ENCODE measurements at places on chromosomes 11 and 22.

- DNase-seq: no peak
Measured at GRCh38 chr11:46278387-46279125, 1.1 kb downstream of the CREB3L1 start.

GRCh38 chr11:3160252-3161031, 4.7 kb downstream of the OSBPL5 start:
- DNase-seq: peak; percentile 93

DNA sequence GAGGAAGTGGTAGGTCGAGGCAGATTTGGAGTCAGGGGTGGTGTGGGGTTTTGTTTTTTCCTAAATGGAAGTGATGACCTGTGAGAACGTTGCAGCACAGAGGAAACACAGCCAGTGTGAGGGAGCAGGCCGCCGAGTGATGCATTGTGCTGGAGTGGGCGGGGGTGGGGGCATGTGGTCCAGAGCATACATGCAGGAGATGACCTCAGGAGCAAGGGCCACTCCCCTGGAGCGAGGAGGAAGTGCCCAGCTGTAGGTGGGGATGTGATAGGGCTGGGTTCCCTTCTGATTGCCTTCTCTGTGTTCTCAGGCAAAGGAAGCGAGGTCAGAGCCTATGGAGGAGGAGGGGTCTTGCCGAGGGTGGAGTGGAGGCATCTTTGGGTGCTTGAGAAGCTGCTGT, 81.4 kb downstream of the PPP6R3 start:
- no peak for DNase-seq

DNA sequence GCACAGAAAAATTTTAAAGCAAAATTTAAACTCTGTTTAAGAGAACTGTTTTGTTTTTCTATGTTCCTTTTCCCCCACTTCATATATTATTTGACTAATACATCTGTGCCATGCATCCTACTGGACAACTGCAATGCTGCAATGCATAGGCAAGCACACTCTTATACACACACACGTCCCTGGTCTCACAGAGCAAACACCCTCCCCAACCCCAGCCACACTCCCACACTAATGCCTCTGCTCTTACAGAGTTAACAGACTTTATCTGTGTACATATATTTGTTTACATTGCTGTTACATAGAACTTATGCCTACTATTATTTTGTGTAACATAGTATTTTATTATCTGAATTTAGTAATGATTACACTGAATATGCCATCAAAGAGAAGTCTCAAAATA, 25.5 kb upstream of the CTSC start:
- no peak for DNase-seq

DNA sequence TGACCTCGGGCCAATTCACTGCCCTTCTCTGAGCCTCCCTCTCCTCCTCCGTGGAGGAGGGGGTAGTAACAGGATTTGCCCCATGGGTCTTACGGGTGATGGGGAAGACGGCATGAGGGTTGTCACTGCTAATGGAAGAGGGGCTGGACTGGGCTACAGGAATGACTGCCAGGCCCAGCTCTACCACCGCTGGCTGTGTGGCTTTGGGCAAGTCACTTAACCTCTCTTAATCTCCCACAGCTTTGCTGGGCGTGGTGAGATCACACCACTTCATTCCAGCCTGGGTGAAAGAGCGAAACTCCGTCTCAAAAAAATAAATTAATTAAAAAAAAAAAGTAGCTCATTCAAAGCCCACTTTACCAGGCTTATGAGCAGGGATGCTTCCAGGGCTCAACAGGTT, 2.8 kb downstream of the SYT12 start:
- no peak for DNase-seq

- DNase-seq: peak; percentile 28
Measured at GRCh38 chr11:27718346-27718862, 18.1 kb upstream of the BDNF start.

- no peak for DNase-seq
Measured at GRCh38 chr11:95715777-95716241, 73.8 kb downstream of the FAM76B start.

- no peak for DNase-seq
Measured at GRCh38 chr11:108558222-108558621, 35.3 kb downstream of the EXPH5 start.

DNA sequence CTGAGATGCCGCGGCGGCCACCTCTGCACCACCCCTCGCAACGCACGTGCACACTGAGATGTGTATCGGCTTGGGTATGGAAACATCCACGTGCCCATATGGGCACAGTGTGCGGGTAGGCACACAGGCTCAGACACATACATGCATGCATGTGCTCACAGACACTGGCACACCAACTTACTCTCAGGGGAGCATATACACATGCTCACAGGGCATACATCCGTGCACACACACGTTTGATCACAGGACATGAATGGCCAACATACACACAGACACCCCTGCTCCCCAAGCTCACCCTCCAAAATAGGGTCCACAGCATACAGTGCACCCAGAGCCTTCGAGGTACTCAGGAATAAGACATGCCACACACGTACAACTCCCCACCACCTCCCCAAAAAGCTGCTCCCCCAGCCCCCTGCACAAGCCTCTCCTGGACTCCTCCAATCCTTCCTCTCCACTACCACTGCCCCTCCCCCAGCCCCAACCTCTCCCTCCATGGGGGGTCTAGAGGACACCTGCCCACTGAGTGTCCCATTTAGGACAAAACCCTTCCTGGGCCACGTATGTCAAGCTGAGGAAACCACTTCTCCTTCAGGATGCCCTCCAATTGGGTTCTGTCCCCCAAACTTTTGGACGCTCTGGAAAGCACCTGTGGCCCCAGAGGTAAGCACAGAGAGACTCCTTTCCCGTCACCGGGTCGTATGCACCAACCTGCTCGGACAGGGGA, 53.1 kb downstream of the SLC22A12 start:
- DNase-seq: no peak

- DNase-seq: peak; percentile 48
Measured at GRCh38 chr11:117096201-117096991, 1.8 kb downstream of the SIK3 start.

- DNase-seq: no peak
Measured at GRCh38 chr11:120332822-120333716, 3.1 kb upstream of the ARHGEF12 start.

GRCh38 chr11:78365381-78365792, 52.2 kb downstream of the GAB2 start:
- no peak for DNase-seq

DNA sequence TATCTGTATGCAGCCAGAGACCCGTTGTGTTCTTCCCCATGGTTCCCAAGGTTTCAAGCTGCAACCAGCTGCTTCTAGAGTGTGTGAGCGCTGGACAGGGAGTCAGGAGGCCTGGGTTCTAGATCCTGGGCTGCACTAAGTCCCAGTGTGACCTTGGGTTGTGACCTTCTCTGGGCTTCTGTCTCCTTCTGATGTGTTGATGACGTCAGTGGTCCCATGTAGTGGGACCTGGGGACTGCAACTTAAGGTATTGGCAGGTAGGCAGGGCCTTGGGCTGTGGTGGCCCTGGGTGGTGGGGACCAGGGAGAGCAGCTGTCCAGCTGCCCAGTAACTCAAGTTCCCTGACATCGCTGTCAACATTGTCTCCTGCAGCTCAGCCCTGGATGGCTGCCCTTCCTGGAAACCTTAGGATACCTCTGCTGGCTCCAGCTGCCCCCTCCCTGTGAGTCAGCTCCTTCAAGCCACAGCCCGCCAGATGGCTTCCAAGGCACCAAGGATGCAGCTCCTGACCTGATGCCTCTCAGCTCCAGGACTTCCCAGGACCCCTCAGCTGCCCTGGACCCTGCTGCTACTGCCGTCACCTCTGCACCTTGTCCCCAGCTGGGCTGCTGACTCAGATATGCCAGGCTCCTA, 1.3 kb upstream of the PVALB start:
- DNase-seq: peak; percentile 61

- no peak for DNase-seq
Measured at GRCh38 chr22:49900441-49901230, 17.6 kb downstream of the ALG12 start.

GRCh38 chr11:61602775-61603569, 22.1 kb upstream of the SYT7 start:
- DNase-seq: no peak

DNA sequence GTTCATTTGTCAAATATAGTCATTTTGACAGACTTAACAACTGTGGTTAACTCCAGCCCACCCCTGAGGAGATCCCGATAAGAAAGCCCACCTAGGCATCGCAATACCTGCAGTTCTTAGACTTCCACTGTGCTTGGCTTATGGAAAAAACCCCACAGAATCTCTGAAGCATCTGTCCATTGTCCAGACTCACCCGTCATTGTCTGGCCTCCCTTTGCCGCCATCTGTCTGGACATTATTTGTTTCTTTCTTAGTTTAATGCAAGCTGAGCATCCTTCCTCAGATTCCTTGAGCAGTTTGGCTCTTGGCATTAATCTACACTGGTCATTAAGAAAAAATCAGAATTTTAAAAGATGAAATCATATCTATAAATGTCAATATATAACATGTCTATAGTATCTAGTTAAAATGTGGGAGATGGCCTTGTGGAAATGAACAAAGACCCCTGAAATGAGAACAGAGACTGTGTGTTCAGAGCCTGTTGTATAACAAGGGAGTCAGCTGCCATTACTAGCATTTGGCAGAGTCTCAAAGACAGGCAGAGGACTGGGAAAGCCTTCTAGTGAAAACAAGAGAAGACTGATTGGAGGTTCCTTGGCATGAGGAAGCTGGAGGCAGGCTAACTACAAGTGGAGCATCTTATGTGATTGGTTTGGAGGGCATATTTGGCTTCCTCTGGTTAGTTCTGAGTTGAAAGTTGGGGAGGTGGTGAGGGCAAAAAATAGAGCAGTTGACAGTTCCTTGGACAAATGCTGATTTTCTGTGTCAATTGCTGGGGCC, 80.4 kb downstream of the SPON1 start:
- no peak for DNase-seq

DNA sequence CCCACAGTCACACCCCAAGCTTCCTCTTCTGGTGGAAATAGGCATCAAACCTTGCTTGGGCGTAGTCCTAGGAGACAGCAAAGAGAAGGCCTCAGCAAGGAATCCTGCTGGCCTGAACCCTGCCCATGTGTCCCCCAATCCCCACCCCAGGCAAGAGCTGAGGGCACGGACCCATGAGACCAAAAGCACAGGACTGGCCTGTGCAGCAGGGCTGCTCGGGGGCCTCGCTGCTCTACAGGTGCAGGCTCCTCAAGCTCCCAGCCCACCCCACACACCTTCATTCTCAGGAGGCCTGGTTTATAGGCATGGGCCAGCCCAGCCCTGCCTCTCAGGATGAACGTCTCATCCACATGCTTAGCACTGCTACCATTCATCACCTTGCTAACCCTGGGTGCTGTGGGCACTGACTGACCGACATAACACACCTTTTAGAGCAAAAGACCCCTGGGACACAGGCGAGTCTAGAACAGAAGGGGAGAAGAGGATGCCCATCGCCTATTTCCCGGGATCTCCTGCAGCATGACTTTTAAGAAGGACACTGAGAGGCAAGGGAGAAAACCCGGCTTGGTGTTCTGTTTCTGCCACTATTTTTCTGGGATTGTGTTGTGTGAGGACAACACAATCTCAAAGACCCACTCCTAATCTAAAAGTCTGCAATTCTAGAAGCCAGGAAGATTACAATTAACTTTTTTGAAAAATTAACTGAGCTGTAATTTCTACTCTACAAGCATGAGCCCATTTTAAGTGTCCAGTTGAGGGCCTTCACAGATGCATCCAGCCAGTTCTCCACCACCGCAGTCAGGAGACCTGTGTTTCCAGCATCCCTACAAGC, 15.4 kb downstream of the TCIRG1 start:
- DNase-seq: no peak

GRCh38 chr11:129425214-129425613, 49.6 kb downstream of the BARX2 start:
- DNase-seq: no peak

DNA sequence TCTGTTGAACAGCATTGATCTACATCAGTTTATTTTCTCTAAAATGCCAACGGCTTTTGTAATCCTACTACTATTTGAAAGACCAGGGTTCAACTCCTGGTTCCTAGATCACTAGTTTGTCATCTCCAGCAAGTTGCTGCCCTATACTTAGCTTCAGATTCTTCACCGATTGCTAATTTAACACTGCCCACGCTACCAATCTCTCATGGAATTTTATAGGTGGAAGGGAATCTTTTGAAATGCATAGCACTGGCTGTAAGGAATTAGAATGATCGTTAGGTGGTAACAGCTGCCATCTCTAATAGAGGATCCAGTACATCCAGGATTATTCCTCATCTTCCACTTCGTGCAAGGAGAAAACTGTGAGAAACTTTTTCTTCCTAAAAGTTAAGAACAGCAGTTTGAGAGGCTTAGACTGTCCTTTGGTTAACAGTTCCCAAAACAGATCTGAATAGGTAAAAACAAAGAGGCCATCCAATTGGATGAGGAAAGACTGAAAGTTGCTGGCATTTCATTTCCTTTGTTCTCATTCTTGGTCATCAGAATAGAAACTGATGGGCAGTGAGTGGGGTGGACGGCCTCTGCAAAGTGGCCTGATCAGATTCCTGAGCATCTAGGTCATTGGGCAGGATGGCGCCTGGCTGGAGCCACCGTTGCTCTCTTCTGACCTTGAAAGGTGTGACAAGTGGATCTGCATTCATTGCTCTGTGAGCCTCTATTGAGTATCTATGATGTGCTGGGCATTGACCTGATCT, 236.3 kb upstream of the SORL1-AS1 start:
- DNase-seq: no peak

DNA sequence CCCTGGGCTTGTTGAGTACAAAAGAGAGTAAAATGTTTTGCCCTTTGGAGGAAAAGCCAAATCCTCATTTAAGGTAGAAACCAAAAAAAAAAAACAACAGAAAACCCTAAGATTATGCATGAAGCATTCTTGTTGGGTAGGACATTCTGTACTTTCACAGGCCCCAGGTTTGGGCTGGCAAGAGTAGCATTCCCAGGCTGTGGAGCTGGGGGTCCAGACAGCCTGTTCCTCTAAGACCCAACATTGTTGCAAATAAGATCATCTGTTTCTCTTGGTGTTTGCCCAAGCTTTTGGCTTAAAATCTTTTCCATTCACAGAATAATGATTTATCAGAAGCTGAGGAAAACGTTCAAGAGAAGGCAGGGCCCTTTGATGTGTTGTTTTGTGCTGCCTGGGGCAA, 123.8 kb downstream of the MICAL2 start:
- no peak for DNase-seq

DNA sequence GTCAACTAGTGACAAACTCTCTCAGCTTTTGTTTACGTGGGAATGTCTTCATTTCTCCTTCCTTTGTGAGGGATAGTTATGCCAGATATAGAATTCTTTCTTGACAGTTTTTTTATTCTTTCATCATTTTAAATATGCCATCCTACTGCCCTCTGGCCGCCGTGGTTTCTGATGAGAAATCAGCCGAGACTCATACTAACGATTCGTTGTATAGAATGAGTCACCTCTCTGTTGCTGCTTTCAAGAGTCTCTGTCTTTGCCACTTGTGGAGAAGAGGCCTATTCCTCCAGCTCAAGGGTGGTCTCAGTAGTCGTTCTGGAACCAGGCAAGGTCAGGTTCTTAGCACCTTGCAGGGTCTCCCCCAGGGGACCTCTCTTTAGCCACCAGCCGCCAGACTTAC, 8.0 kb downstream of the MYO7A start:
- DNase-seq: no peak

DNA sequence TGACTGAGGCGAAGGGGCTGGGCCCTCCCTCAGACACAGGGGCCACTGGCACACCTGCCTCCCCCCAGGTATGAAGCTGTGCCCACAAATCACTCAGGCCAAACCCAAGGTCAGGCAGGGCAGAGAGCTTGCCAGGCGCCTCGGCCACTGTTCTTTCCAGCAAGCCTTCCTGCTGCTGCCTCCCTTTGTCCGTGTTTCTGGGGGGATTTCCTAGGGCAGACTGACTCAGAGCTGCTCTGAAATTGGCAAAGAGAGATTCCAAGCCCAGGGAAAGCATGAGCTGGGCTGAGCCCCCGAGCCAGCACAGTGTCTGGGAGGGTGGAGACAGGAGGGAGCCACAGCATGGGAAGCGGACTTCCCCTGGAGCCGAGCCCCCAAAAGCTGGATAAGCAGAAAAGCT, 33.2 kb downstream of the PPP2R1B start:
- DNase-seq: no peak
